ENCODE measurements at places on chromosomes 3 and 15.
A peak's percentile ranks its signal among the peaks of the same experiment; 100 is the strongest.

DNA sequence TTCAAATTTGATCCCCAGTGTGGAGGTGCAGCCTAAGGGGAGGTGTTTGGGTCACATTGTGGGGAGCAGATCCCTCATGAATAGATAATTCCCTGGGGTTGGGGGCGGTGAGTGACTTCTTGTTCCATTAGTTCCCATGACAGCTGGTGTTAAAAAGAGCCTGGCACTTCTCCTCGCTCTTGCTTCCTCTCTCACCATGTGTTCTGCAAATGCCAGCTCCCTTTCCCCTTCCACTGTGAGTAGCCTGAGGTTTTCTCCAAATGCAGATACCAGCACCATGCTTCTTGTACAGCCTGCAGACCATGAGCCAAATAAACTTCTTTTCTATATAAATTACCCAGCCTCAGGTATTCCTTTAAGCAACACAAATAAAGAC, 23.1 kb downstream of the RIOX2 start:
- no peak for DNase-seq

DNA sequence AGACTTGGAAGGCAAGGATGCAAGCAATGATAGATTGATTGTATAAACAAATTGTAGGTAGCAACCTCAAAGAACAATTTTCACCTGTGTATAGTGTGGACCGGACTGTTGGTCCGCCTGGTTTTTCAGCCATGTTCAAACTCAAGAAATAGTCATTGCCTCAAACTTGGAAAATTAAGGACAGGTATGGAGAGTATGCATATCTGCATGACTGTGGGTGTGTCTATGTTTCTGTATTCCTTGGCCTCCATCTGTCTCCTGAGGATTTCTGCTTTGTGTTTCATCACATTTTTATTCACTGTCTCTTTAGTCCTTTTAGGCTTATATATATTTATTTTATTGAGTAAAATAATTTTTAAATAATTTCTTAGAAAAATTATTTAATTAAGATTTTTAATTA, 53.9 kb upstream of the RASA2 start:
- no peak for DNase-seq

DNA sequence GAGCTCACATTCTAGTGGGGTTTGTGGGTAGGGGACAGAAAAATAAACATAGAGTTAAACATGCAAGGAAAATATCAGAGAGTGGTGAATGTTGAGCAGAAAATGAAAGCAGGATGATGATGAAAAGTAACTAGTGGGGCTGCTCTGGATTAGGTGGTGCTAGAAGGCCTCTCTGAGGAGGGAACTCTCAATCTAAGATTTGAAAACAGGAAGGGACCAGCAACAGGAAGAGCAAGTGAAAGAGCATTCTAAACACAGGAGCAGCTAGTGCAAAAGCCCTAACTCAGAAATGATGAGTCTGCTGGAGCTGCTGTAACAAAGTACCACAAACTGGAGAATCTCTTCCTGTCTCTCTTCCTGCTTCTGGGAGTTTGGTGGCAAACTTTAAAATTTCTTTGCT, 468.6 kb upstream of the AGTR1 start:
- no peak for DNase-seq

DNA sequence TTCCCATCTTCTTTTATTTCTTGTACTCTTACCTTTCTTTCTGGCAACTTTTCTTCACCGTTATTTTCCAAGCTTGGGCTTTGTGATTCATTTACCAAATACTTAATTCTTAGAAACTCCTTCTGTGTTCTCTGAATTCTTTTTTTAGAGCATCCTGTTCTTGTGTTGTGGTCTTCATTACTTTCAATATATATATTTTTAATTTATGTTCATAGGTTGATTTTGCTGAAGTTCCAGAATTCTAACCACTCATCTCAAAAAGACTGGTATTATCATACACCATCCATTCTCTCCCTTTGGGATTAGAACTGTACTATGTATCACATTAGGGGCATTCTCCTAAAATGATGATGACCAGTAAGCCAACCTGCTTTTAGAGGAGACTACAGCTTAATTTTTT, 362.3 kb upstream of the CBLB start:
- DNase-seq = no peak

DNA sequence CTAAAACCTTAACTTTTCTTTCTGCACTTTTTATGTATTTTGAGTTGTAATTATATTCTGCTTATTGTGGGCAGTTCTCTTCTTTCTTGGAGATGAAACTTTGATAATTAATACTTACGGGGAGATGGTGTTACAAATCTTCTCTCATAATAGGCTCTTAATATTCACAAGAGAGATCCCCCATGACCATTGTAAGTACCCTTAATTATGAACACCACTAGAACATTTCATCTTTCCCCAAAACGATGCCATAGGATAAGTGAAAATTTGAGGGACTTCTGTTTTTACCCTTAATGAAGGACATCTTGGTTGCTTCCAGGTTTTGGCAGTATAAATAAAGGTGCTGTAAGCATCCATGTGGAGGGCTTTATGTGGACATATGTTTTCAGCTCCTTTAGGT, 60.7 kb downstream of the PIAS1 start:
- DNase-seq = no peak

DNA sequence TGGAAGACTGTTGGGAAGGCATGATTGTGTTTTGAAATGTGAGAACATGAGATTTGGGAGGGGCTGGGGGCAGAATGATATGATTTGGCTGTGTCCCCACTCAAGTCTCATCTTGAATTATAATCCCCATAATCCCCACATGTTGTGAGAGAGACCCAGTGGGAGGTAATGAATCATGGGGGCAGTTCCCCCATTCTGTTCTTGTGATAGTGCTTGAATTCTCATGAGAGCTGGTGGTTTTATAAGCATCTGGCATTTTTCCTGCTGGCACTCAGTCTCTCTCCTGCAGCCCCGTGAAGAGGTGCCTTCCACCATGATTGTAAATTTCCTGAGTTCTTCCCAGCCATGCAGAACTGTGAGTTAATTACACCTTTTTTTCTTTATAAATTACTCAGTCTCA, 430.5 kb downstream of the OTOL1 start:
- DNase-seq = no peak

DNA sequence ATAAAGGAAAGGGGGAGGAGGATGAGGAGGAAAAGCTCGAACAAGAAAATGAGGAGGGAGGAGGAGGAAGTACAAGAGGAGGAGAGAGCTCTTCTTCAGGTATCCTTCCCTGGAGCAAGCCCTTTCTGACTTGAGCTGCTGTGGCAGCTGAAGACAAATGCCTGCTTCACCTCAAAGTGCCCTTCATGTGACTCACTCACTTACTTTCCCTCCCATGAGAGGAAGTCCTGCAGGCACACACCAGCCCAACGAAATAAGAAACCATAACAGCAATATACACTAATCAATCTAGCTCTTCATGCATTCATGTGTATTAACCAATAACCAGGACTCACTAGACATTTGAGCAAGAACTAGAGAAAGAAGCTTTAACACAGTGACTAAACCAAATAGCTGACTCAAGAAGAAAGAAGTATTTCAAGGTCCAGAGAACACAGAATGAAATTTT, 251.9 kb downstream of the IGSF11 start:
- no peak for DNase-seq

DNA sequence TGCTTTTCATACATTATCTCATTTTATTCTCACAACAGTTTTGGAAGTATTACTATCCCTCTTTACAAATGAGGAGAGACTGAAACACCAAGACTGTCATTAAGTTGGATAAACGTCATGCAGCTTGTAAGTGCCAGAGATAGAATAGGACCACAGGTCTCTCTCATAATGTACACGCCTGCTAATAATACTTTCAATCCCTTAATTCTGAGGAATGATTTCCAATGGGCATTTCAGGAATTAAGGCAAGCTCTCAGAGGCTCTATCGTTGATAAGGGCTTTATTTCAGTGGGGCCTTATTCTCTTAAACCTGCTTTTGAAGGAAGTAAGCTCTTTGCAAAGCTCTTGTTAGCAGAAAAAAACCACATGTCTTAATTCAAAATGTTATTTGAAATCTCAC, 229.1 kb downstream of the NFKBIZ start:
- no peak for DNase-seq

- no peak for DNase-seq
Observed at GRCh38 chr3:23650371-23651140, 155.2 kb upstream of the UBE2E1 start.

DNA sequence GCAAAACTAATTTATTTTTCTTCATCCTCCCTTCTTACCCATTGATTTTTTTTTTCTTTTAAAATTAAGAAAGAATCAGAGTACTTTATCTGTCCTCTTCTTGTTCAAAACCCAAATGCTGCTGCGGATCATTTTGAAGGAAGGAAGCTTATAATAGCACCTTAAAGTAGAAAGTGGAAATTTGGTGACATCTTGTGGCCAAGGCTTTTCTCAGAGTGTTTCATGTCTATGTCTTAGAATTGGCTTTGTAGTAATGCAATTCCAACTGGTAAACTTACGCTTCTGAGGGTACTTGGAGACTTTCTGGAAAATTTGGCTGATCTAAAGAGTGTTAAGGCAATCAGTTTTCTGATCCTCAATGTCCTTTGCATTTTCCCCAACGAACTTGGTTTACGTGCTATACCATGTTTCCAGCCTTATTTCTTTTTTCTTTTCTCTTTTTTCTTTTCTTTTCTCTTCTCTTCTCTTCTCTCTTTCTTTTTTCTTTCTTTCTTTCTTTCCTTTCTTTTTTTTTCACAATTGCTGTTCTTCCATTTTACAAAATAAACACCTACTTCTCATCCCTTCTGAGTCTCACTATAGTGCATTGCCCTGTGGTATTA, 30.7 kb downstream of the C3orf38 start:
- no peak for DNase-seq

DNA sequence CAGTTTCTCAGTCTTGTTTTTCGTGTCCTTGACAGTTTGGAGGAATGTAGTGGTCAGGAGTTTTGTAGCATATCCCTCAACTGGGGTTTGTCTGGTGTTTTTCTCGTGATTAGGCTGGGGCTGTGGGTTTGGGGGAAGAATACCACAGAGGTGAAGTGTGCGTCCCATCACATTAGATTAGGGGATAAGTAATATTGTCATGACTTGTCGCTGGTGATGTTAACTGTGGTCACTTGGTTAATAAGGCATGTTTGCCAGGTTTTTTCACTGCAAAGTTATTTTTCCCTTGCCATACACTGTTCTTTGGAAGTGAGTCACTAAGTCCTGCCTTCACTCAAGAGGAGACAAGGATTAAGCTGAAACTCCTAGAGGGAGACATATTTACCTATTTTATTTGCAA, 39.1 kb downstream of the PAK2 start:
- DNase-seq = no peak

GRCh38 chr3:138172625-138173024, 2.1 kb downstream of the DBR1 start:
- DNase-seq = no peak

GRCh38 chr15:44541282-44541958, 4.5 kb downstream of the EIF3J start:
- DNase-seq = no peak

GRCh38 chr3:65811086-65811761, 227.5 kb downstream of the MAGI1 start:
- peak; percentile 89 for DNase-seq

DNA sequence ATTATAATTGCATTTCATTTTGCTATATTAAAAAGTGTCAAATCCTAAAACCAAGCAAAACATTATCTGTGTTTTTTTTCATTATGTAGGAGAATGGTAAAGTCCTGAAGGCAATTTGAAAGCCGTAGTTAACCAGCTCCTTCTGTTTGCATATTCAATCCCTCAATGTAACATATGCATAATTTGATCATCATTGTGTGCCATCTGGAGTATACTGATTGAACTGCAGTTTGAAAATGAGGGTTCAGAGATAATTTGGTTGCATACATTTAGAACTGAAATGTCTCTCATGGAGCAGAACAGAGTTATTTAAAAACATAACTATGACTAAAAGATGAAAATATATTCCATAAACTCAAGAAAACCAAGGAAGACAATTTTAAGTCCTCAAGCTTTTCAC, 518.6 kb downstream of the GBE1 start:
- no peak for DNase-seq

DNA sequence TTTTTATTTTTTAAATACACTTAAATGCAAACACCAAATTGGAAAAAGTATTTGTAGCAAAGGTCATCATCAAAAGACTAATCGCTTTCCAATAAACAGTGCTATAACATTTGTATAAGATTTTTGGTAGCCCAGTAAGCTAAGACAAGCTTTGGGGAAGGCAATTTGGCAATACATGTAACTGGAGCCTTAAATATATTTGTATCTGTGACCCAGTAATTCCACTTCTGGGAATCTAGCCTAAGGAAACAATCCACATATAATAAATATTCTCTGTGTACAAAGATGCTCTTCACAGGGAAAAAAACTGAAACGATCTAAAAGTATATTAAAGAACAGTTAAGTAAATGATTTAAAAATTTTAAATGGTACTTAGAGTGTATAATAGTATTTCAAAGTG, 65.5 kb upstream of the TJP1 start:
- no peak for DNase-seq
